Pons (tissue), 1 donor: ENCODE measurements at places on chromosomes 2 and 18.

DNA sequence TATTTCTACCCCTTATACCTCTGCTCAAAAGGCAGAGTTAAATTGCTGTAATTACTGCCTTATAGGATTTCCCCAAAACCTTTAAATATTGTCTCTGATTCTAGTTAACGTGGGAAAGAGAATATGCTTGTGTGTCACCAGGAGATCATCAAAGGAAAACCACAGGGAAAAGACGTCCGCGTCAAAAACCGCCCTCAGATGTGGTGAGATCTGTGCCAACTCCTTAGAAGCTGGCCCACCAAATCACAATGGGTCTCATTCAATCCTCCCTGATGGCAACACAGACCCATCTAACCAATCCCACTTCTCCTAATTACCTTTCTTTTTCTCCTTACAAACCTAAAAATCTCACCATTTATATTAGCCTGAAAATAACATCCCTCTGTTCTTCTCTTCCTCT, 25.4 kb downstream of the VPS54 start:
- no peak for DNase-seq

- no peak for DNase-seq
Measured at GRCh38 chr18:79227621-79228020, 158.4 kb downstream of the ATP9B start.

- no peak for DNase-seq
Measured at GRCh38 chr2:58584606-58585118, 343.5 kb upstream of the FANCL start.

GRCh38 chr2:112483042-112483473, 1.1 kb downstream of the TTL start:
- peak; percentile 30 for DNase-seq

DNA sequence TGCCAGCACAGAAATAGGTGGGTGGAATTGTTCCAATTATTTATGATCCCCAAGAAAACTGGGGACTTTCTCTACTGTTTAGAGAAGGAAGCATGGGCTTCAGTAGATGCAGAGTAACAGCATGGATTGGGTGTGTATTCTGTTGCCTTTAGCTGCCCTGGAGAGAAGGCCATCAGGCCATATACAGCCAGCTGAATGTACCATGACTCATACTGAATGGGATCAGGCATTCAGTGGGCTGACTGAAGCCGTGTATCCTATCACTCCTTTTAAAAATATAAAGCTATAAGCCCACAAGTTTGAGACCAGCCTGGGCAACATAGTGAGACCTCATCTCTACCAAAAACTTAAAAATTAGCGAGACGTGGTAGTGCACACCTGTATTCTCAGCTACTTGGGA, 16.7 kb upstream of the PLEKHM3 start:
- DNase-seq: no peak

- DNase-seq: no peak
Measured at GRCh38 chr2:29607038-29607420, 314.4 kb downstream of the ALK start.

DNA sequence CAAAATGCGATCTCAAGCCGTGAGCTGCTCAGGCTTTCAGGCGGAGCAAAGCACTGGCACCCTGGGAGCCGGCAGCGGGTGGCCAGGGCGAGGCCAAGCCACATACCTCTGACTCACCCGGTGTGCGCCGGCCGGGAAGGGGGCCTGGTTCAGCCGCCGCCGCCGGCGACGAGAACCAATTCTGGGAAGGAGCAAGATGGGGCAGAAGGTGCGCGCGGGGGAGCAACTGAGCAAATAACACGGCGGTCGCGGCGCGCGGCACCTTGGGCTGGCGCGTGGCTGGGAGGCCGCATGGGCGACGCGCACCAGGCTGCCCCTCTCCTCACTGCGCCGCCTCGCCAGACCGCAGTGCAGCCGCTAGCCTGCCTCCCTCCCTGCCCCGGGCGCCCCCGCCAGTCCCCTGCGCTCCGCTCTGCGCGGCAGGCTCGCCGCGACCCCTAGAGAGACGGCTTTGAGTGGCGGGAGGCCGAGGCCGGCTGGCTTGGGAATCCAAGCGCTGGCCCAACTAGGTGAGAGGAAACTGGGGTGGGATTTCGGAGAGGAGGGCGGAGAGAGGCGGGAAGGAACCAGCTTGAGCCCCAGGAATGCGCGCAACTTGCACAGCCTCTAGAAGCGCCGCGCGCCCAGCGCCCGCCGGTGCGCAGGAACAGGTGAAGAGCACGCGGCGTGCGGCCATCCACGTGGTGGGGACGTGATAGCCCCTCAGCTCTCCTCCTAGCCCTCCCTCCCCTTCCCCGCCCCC, 3.2 kb downstream of the NRP2 start:
- no peak for DNase-seq

- no peak for DNase-seq
Measured at GRCh38 chr2:20506201-20506685, 59.4 kb downstream of the RHOB start.

DNA sequence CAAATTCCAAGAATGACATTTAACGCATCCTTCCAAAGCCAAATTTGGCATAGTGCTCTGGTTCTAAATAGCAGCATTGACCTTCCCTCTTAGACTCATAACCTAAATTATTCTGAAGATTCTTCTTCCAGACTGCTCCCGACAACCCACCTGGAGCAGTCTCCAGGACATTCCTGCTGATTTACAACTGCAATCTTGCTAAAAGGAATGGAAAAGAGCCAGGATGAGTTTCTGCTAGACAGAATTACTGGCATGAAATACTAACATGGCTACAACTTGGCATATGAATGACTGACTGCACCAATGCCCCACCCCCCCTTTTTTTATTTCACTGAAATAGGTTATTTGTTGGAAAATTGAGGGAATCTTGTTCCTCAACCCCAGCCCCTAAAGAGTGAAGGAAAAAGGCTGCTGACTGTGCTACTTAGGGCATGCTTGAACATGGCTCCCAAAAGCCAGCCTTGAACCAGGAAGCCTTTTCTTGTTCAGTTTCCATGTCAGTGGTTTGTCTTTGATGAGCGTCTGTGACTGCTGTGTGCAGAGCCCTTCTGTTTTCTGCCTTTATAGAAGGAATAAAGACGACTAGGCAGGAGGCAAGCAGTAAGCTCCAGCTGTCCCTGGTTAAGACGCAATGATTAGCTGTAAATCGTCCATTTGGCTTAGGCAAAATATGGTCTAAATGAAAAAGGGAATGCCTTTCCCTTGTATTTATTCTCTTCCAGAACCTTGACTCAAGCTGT, 47.4 kb upstream of the ITGB6 start:
- DNase-seq: no peak

- no peak for DNase-seq
Measured at GRCh38 chr2:239368906-239369552, 31.8 kb downstream of the HDAC4 start.

DNA sequence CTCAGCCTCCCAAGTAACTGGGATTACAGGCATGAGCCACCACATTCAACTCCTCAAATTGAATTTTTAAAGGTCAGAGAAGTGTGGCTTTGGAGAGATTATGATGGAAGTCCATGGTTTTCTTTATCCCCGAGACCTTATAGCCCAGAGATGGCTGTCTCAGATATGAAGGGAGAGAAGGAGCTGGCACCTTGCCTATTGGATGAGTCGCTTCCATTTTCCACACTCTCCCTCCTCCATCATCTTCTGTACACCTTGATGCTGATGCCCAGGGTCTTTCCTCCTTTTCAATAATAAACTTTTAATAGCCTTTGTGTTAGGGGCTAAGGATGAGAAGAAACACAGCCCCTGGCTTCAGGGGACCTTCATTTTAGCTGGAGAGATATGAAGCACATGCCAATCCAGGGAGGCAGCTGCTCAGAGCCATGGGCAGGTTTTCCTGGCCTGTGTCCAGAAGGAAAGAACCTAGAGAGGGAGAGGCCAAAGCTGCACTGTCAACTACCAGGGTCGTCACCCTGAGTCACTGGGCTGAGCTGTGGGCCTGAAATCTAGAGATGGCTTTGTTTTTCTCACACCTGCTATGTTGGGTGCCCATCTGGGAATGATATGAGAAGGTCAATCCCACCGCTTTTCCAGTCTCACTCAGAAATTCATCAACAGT, 146.0 kb upstream of the SERTAD2 start:
- DNase-seq: no peak

GRCh38 chr18:50083708-50084107, 111.2 kb downstream of the MYO5B start:
- DNase-seq: no peak

DNA sequence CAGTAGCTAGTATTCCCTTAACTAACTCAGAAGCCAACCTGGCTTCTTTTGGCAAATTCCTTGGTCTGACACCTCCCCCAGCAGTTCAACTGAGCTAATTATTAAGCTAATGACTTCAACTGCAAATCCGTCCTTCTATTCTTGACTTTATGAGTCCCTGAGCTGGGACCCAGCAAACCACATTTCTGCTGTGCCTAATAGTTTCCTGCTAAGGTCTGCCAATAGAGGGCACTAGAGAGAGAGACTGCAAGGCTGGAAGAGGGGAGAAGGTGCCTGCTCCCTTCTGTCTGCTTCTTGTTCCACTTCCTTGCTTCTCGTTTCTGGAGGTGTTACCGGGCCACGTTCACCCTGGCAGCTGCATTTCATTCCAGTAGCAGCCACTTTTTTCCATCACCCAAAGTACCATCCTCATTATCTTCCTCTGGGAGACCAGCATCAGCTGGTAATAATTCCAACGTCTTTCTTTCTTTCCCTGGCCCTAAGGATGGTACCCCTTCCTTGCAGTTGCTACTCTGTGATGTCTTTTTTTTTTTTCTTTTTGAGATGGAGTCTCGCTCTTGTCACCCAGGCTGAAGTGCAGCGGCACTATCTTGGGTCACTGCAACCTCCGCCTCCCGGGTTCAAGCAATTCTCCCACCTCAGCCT, 352.0 kb downstream of the TNS1 start:
- peak; percentile 81 for DNase-seq

GRCh38 chr18:47246027-47246971, 5.2 kb downstream of the SKOR2 start:
- no peak for DNase-seq

DNA sequence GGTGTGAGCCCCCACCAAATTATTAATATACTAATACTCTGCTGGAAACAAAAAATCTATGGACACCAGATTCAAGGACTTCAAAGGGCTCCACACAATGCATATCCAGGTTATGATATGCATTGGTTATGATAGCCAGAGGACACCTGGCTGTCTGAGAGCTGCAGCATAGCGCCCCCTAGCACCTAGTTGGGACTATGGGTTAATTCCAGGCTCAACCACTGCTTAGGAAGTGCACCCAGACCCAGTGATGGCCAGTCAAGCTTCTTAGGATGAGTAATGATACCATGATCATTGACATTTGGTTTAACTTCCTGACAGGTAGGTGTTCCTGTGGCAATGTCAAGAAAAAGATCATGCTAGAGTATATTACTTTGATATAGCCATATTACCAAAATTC, 3.8 kb upstream of the FRZB start:
- DNase-seq: no peak

- DNase-seq: no peak
Measured at GRCh38 chr2:224924631-224925030, 117.6 kb downstream of the DOCK10 start.

- no peak for DNase-seq
Measured at GRCh38 chr2:144230033-144230432, 289.9 kb downstream of the ZEB2 start.

DNA sequence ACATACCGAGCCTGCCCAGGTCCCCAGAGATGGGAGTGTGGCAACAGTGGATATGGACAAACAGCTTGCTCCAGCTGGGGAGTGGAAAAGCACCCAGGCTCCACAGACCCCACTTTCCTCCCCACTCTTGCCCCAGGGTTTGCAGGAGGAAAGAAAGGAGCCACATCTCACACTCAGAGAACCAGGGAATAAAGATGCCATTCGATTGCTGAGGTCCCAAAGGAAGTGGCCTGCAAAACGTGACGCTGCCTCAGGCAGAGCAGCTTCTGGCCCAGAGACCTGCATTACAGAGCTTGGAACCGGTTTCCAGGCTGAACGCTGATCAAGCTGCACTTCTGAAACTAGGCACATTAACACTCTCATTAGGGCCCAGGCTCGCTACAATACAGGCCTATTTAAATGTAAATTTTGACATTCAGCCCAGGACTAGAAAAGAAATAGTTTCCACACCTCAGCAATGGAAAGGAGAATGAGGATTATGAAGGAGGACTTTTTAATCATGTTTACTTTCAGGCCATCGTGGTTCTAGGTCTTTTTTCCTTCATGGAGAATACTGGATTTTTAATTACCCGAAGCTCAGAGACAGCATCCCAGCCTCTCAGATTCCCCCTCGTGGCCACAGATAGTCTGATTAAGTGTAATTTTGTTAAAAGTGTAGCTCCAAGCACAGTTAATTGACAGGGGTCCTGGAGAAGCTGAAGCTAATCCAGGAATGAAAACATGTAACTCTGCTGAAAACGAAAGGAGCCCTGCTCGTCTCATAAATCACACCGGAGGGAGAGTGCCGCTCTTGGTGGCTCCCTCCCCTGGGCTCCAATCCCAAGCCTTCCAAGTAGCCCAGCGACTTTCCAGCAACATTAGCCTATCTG, 221.3 kb upstream of the RAB6C start:
- no peak for DNase-seq

- no peak for DNase-seq
Measured at GRCh38 chr2:187338679-187339121, 109.4 kb downstream of the CALCRL start.

GRCh38 chr18:24380163-24380747, 17.4 kb downstream of the OSBPL1A start:
- DNase-seq: no peak

DNA sequence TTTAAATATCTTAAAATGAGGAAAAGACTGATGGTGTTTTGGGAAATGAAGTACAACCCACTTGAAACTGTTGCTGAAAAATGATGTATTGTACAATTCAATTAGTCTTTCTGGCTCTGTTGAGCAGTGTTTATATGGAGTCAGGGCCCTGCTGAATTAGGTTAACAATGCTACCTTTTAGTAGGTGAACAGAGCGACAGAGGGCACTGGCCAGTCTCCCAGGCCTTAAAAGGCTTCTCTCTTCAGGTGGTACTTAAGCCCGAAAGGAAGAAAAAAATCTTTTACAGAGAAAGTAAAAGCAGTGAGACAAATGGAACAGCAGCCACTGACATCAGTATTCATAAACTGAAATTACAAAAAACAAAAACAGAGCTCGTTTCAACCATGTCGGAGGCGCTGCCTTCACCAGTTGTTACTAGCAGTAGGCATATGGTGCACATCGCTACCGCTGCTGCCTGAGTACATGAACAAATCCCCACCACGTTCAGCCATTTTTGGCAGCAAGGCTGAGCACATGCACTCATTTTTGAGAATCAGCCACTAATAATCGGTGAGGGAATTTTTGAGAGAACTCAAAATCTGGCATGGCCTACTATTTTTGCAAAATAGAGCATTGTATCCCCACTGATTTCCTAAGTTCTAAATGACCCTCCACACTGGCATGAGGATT, 91.8 kb downstream of the PLEKHM3 start:
- peak; percentile 23 for DNase-seq

DNA sequence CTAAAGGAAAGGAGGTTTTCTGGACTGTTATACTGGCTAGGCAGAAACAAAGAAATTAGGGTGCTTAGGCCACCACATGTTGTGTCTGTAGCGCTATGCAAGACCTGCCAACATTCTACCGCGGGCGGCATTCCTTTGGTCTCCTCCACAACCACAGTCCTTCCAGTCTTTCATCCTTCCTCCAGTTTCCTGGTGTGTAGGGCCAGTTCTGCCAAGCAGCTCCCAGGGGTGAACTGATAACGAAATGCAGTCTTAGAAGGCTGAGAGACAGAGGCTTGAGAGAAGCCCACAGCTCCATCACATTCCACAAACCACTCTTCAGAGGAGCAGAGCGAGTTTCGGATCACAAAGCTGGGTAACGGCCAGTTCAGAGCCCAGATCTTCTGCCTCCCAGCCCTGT, 19.5 kb upstream of the CXXC1 start:
- DNase-seq: no peak
